ENCODE measurements at places on chromosomes 4 and X.

- peak; percentile 10 for DNase-seq
Measured at GRCh38 chr4:189029976-189030504, 890.8 kb downstream of the TRIML1 start.

DNA sequence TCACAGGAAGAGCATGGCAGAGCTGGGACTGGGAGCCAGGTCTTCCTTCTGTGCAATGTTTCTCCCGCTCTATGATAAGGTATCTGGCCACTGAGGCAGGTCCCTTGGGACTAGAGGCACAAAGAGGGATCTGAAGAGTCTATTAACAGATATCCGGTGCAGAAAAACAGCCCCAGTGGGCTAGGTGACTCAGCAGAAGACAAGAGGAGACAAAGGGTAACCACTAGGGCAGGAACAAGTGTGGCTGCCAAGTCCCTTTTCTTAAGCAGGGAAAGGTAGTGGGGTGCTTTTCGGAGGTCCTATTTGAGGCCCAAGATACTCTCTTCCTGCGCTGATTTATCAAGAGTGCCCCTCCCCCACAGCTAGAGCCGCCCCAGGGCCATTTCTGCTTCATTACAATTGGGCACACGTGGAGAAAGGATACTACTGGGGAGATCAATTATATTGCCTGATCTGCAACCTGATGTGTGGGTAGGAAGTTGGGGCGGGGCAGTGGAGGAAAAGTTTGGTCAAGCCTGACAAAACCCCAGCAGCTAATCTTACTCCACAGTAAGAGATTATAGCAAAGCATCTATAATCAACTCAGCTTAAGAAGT lies at the start of gene DGAT2L6:
TSS of gene DGAT2L6 (plus strand) at position 546 of the 596 bp plus-strand sequence. CDS start 100 bp downstream, outside the sequence.
- DNase-seq: peak; percentile 25

DNA sequence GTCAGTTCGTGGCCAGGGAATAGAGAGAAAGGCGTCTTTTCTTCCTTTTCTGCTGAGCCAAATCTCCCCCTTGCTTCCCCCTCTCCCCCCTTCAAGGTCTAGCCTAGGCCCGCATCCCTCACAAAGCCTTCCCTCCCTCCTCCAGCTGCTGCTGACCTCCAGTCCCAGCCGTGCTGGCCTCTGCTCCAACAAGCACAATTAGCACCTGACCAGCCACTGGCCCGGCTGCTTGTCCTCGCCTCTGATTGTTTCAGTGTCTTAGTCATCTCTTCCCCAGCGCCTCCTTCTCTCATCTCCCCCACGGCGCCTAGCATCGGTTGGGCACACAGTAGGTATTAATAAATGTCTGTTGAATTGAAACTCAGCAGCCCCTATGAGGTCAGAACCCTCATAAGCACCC lies 4.2 kb downstream of the ELF4 start:
- no peak for DNase-seq

- DNase-seq: no peak
Measured at GRCh38 chr4:41921476-41921875, 13.8 kb upstream of the TMEM33 start.

DNA sequence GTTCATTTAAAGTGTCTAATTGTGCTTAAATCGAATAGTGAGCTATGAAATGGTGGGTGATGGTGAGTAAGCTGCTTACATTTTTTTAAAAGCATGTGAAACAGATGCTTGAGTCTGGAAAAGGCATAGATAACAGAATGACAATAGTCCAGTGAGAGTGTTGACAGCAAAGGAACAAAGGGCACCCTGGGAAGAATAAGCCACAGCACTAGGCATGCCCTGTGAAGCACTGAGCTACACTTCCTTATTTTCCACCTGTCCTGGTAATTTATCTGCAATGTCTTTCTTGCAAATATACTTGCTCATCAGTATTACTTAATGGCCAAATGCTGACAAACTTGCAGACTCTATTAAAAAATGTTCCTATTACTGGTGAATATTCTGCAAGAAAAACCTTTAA lies 168.7 kb downstream of the PRDM5 start:
- DNase-seq: peak; percentile 45
